ENCODE measurements at places on chromosomes 7 and 10. TPM values are rescaled to one million over a fixed set of nuclear protein-coding genes. Genes with fewer than 3 reads are reported as not detected.

- no peak for DNase-seq
Observed at GRCh38 chr10:1063232-1063865, 7.2 kb downstream of the WDR37 start.

The RABGEF1 gene
- 44.5 TPM for total RNA-seq

The SLC29A3 gene
- 1.8 TPM for total RNA-seq

- DNase-seq = no peak
Observed at GRCh38 chr10:4067931-4068561, 283.0 kb upstream of the KLF6 start.

GRCh38 chr10:84537447-84537931 lies 209.1 kb downstream of the CCSER2 start:
- DNase-seq = peak; percentile 54

The ABCA13 gene
- total RNA-seq = 3.4 TPM

The SFMBT2 gene
- total RNA-seq = not detected

The SUN3 gene
- not detected for total RNA-seq

The OR9A2 gene
- not detected for total RNA-seq

DNA sequence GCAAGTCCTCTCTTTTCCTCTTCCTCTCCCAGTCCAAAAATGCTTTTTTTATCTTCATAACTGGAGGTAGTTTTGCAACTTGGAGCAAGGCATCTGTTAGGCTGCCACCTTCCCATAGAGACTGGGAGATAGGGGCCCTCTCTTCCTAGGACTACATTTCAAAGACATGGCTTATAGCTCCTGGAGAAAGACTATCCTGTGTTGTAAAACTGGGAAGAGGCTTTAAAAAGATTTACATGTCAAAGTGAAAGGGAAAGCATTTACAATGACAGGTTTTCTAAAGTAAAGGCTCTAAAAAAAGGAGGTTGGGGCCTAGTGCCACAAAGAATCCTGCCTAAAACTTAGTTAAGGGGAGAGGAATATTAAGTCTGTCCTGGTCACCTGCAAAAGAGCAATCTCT lies 82.2 kb upstream of the SEMA3E start:
- no peak for DNase-seq

The ELN gene
- 3.3 TPM for total RNA-seq

Measured in LHCN-M2 (cell line).